ENCODE measurements at places on chromosomes 7 and 10.

DNA sequence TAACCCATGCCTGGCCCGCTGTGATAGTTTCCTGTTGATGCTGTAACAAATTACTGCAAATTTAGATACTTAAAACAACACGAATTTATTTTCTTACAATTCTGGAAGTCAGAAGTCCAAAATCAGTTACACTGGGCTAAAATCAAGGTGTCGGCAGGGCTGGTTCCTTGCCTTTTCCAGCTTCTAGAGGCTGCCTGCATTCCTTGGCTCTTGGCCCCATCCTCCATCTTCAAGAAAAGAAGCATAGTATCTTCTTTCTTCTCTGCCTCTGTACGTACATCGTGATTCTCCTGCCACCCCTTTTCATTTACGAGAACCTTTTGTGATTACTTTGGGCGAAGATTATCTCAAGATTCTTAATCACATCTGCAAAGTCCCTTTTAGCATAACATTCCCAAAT, 1.6 kb upstream of the TIAL1 start:
- no peak for DNase-seq

DNA sequence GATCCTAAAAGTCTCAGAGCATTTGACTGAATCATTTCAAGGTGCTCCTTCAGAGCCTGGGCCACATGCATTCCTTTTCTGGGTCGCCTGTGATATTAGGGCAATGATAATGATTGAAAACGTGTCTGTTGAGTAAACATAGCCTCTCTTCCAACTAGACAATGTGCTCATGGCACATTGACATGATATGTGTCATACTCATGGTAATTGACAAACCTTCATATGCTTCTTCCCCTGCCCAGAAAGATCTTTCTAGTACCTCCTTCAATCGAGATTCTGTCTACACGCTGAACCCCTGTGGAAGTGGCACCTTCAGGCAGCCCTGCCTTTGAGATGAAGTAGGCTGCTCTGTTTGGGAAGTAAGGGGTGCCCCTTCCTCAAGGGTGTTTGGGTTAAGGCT, 98.9 kb upstream of the TCF7L2 start:
- no peak for DNase-seq

- DNase-seq, result no peak
Measured at GRCh38 chr7:37483627-37484026, 35.0 kb upstream of the ELMO1 start.

GRCh38 chr10:46228563-46229071, 58.2 kb upstream of the ANTXRL start:
- DNase-seq, result no peak

- no peak for DNase-seq
Measured at GRCh38 chr10:50909334-50910014, 24.0 kb upstream of the A1CF start.

DNA sequence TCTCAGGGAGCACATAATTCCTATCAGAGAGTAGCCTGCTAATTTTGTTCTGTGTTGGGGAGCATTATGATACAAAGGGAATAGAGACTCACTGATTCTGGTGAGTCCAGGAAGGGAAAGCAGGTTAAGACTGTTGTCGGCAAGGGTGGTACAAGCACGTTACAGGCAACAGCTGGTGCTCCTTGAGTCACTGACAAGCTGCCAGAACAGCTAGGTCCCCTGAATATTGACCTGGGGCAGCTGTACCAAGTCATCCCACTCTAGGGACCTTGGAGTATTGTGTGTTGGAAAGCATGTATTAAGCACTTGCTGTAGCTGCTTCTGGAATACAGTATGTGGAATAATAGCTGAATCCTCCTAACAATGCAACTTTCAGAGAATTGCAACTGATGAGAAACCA, 37.0 kb upstream of the GLCCI1 start:
- DNase-seq, result no peak

DNA sequence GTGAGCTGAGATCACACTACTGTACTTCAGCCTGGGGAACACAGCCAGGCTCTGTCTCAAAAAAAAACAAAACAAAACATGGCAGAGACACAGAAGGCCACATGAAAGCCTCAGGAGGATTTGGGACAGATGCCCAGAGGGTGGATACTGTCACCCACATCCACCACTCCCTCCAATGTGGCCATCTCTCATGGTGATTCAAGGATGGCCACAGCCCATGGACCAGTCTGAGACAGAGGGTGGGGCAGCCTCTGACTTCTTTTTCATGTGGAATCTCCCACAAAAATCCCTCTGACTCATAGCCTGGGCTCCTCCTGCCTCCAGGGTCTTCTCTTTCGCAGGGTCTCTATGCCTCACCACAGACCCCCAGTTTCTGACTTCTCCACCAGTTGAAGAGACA, 59.0 kb upstream of the GTF2I start:
- DNase-seq, result no peak

DNA sequence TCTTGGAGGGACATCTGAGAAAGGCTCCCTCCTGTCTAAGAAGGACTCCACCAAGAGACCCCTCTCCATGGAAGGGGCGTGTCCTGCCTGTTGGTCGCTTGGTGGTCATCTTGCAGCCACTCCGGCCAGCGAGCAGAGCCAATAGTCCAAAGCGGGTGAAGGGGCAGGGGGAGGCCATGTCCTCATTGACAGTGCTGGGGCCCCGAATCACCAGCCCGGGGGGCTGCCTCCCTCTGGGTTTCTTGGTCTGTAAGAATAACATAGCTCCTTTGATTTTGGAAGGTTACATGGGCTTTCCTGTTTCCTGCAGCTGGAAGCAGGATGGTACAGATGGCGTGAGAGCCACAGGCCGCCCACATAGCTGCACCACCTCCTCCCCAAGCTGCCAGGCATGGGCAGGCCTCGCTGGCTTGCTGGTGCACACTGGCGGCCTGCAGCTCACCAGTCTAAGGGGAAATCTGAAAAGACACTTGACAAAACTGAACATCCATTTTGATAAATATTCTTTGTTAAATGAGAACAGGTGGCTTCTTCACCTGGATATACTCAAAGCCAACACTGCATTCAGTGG, 105.8 kb downstream of the ARHGAP22 start:
- DNase-seq, result no peak

- no peak for DNase-seq
Measured at GRCh38 chr7:66539902-66540375, 88.7 kb upstream of the KCTD7 start.

DNA sequence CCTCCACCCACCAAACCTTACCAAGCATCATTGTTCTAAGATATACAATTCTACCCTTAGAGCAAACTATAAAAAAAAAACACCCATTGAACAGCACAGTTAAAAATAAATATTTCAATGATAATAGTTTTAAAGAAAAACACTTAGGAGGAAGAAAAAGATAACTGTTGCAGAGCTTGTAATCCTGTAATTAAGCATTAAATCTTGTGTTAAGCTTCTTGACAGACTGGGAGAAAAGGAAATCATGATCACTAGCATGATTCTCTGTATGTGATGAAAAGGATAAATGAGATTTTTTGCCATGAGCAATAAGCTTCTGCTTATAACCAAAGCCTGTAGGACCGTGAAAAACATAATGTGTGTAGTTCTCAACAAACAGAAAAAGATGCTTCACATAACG, 289.8 kb downstream of the CACNA2D1 start:
- DNase-seq, result no peak

GRCh38 chr7:39383136-39383535, 183.1 kb upstream of the YAE1 start:
- no peak for DNase-seq

DNA sequence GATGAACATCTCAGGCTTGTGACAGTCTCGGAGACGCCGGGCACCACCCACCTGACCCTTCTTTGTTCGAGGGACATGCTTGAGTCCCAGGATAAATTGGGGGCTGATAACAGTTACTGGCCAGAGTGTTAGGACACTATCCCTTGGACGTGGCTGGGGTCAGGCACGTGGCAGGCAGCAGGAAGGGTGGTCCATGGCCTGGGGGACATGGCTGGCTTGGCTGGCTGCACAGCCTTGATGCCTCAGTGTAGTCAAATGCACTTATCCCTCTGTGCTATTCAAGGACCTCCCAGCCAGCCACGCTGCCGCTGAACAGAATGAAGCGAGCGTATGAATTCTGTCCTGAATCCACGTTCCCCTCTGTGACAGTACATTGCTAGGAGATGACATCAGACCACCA, 662.0 kb upstream of the FOXK1 start:
- no peak for DNase-seq
